ENCODE measurements at places on chromosomes 5 and 9.
A peak's percentile ranks its signal among the peaks of the same experiment; 100 is the strongest.

DNA sequence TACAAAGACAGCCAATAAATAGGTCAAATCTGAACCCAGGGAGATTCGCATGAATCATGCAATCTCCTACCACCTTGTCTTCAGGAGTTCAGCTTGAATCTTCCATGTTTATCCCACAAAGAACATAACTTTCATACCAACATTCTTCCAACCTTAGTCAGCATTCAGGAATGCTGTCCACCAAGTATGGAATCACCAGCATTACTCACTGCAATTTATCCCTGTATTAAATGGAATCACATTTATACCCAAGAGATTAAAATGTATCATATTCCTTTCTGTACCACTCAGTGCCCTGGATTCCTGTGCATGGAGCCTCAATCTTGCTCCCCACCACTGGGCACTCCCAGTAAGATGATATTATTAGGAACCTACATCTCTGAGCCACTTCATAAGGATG is 162.6 kb downstream of the GLIS3 start:
- no peak for DNase-seq

DNA sequence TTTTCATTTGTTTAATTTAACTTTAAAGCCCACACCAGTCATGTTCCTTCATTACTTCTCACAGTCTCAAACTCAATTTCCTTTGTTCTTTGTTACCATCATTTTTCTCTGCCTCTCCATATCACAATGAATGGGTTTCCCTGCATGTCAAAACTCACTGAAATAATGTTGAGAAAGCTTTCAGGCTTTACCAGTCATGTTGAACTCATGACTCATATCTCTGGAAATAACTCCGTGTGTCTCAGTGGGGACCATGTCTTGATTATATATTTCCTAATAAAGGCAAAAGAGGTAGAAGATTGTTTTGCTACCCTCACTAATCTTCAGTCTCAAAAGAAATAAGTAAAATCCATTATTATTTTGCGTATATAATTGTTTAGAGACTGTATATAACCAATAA is 231.2 kb downstream of the CHSY3 start:
- DNase-seq: no peak

GRCh38 chr5:96285823-96286222 is 147.2 kb downstream of the PCSK1 start:
- DNase-seq: no peak

- no peak for DNase-seq
Measured at GRCh38 chr9:127538849-127539258, 73.2 kb upstream of the STXBP1 start.

- peak; percentile 44 for DNase-seq
Measured at GRCh38 chr5:125409234-125409860, 662.9 kb upstream of the ZNF608 start.

- no peak for DNase-seq
Measured at GRCh38 chr5:61991866-61992265, 314.1 kb upstream of the KIF2A start.

GRCh38 chr5:50853151-50853550 is 186.7 kb downstream of the PARP8 start:
- peak; percentile 53 for DNase-seq

DNA sequence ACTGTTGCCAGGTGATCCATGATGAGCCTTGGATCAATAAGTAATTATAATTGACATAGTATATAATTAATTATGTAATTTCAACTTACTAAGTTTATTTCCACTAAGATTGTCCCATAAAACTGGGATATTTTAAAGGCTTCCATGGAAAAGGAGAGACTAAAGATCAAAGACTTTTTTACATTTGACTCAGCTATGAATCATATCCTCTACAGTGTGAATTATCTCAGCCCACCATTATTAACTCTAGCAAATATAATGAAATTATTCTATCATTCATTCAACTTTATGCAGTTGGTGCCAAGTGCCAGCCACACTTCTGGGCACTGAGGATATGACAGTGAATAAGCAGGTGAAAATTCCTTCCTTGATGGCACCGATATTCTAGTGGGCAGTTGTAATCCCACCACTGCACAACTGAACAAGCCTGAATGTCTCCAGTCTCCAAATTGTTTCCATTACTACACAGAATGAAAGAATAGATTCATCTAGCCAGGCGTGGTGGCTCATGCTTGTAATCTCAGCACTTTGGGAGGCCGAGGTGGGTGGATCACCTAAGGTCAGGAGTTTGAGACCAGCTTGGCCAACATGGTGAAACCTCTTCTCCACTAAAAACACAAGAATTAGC is 21.9 kb upstream of the TXN start:
- DNase-seq: no peak

DNA sequence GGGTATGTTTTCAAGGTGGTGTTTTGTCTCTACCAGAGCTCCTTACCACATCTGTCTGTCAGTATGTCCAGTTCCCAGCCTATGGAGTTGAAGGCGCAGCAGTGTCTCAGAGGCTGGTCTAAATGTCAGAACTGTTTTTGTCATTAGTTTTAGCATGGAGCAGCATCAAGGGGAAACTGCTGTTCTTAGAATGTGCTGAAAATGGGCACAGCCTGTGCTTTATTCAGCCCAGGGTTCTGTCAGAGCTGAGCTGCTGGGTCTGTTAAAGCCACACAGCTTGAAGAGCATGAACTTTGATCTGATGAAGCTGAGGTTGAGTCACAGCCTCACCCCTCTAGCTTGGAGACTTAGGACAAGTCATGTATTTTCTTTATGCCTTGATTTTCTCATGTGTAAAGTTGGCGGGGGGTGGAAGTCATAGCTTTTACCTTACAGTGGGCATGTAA is 71.9 kb downstream of the RALGPS1 start:
- no peak for DNase-seq

DNA sequence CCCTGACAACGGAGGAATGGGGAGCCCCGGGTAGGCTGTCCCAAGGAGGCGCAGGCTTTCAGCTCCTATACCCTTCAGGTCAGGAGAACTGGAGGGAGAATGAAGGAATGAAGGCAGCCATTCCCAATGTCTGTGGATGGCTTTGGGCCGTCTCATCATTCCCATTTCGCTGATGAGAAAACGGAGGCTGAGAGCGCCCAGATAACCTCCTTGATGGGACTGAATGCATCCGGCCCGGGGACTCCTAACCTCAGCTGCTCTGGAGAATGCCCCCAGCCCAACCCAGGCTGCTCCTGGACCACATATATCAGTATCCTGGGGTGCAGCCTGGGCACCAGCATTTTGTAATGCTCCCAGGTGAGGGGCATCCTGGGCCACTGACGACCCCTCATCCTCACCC is 52.6 kb upstream of the RNU6ATAC start:
- DNase-seq: no peak

- peak; percentile 26 for DNase-seq
Measured at GRCh38 chr5:55232985-55233928, at the start of gene CCNO. Gene CCNO (minus strand): TSS chr5:55233608. CDS start chr5:55233523, 85 bp downstream.

DNA sequence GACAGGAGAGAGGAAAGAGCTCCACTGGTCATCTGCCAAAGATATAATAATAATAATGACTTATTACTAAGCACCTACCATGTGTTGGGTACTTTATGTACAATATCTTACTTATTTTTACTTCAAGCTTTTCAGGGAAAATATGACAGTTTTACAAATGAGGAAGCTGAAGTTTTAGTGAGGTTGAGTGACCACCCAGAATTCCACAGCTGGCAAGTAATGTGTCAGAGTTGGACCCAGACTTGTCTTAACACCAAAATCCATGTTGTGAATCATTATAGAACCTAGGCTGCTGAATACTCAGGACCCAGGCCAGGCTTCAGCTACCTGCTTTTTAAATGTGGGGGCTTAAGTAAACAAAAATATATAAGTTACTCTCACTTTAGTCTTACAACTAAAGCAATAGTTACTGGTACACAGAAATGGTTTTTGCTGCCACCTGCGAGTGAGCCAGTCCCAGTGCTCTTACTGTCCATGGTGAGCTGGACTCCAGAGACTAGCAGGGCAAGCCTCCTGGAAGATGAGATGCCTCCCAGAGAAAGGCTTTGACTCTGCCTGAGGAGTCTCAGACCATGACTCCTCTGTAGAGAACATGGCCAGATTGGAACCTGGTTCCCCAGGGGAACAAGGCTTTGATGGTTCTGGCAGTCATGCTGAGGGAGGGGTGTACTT is 29.9 kb downstream of the RUSC2 start:
- DNase-seq: no peak

DNA sequence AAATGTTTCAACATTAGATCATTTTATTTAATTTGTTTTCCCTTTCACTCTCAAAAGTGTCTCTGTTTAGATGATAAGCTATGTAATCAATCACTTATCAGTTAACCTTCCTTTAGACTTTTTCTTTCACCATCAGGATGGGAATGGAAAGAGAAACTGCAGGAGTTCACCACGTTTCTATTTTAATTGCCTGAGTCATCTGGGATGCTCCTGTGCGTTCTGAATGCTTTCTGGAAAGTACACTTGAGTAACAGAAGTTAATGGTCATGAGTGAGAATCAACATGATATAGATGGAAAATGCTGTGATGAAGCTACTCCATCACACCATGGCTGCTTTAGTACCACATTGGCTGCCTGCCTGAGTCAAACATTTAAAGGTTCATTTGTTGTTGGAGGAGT is 783.3 kb upstream of the CDH9 start:
- DNase-seq: no peak

DNA sequence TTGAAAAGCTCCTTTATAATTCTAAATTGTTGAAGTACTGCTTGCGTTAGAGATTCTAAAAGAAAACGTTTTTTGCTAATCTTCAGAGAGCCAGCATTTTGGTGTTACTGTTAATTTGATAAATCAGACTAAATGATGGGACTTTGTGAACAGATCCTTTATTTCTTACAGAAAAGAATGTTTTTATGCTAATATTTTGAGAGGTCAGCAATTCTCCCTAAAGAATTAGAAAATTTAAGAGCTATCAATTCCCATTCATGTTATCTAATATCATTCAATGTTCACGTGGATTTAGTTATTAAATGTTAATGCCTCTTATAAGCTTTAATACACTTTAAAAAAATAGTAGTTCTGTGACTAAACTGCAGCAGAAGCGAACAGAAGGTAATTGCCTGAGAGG is 2.4 kb downstream of the AGGF1 start:
- DNase-seq: no peak

GRCh38 chr9:20044686-20045085 is 255.8 kb upstream of the SLC24A2 start:
- DNase-seq: no peak

GRCh38 chr5:156394642-156395305 is 67.8 kb downstream of the SGCD start:
- DNase-seq: peak; percentile 29

- DNase-seq: no peak
Measured at GRCh38 chr9:114319147-114319546, 3.8 kb upstream of the ORM1 start.

DNA sequence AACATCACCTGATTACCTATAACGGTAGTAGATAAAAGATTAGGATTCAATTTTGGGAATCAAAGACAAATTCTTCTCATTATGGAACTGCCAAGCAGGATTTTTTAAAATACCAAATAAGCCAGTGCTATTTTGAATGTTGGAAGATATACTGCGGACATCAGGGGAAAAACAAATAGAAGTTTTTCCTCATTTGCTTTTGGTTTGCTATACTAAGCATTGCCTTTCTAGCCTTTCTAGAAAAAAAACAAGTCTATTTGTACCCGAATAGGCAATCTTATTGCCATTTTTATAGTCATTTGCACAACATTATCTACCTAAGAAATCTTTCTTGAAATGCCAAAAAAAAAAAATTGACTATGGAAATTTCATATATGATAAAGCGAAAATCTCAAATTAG is 379.5 kb downstream of the CDH10 start:
- no peak for DNase-seq

GRCh38 chr9:136940526-136941230 is 3.9 kb downstream of the FBXW5 start:
- DNase-seq: no peak

- no peak for DNase-seq
Measured at GRCh38 chr9:135565636-135566035, 4.1 kb downstream of the PAEP start.

GRCh38 chr9:98590101-98590500 is 118.6 kb downstream of the GABBR2 start:
- no peak for DNase-seq

DNA sequence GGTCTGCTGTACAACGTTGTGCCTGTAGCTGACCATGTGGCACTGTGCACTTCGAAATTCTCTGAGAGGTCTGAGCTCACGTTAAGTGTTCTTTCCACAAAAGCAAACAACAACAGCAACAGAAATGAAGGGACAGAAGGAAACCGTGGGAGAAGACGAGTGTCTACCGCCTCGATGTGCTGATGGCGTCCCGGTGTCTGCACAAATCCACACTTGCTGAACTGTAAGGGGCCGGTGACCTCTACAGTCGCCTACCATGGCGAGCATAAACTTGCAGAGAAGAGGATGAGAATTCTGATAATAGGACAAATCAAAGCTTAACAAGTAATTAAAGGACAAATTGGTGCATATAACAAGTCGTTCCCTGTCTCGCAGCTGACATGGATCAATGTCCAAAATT is 114.0 kb downstream of the ADAMTS2 start:
- no peak for DNase-seq

DNA sequence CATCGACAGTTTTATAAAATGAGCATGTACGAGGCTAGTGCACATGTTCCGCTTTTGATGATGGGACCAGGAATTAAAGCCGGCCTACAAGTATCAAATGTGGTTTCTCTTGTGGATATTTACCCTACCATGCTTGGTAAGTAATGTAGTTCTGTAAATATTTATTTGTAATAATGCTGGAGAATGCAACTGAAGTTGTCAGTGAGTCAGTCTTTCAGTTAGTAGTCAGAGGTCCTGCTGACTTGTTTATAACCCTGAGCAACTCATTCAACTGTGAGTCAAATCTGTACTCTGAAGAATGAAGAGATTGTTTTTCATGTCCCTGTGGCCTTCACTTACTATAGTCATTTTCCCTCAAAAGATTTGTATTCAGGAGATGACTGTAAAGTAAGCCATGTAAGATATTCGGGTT is 28.4 kb upstream of the GPR150 start:
- DNase-seq: no peak

DNA sequence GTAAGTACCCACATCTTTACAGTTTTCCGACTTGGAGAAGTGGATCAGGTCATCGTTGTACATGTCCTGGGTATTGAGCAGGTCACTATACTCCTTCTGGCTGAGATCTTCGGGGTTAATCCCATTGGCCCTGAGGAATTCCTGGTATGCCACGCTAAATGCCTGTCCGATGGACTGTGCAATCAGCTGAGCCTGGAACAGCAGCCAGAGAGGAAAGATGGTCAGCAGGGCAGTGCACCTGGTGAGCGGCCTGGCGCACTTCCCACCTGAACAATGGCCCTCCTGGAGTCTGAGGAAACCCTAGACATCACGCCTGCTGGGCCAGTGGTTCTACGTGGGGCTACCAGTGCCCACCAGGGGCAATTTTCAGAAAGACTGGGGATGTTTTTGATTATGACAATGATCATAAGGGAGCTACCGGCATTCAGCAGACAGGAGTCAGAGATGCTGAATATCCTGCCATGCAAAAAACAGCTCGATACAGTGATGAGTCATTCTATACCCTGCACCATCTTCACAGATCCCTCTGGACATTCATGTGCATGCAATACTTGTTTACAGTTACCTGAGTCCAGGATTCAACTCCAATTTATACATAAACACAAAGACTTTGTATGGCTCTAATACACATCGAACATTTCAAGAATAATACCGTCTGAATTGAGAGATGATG is 127.2 kb downstream of the ENTREP1 start:
- no peak for DNase-seq
